ENCODE measurements at places on chromosomes 11 and 22. TPM values are rescaled to one million over a fixed set of nuclear protein-coding genes. Genes with fewer than 3 reads are reported as not detected.

Gene GTF2H1
- total RNA-seq: 98.9 TPM

Gene EIF3F
- total RNA-seq: 285 TPM

Gene FXYD2
- not detected for total RNA-seq

Gene KMT2A
- 35.7 TPM for total RNA-seq

Gene GRAMD1B
- 0.19 TPM for total RNA-seq

Gene IGLL1
- total RNA-seq: not detected

Gene OR2D2
- 0.73 TPM for total RNA-seq

Gene PTPRCAP
- total RNA-seq: not detected

GRCh38 chr22:38951734-38952133 is 5.7 kb upstream of the APOBEC3A start:
- DNase-seq: no peak

- no peak for DNase-seq
These were observed 2.5 kb upstream of the ADM start for GRCh38 chr11:10302359-10302743.

DNA sequence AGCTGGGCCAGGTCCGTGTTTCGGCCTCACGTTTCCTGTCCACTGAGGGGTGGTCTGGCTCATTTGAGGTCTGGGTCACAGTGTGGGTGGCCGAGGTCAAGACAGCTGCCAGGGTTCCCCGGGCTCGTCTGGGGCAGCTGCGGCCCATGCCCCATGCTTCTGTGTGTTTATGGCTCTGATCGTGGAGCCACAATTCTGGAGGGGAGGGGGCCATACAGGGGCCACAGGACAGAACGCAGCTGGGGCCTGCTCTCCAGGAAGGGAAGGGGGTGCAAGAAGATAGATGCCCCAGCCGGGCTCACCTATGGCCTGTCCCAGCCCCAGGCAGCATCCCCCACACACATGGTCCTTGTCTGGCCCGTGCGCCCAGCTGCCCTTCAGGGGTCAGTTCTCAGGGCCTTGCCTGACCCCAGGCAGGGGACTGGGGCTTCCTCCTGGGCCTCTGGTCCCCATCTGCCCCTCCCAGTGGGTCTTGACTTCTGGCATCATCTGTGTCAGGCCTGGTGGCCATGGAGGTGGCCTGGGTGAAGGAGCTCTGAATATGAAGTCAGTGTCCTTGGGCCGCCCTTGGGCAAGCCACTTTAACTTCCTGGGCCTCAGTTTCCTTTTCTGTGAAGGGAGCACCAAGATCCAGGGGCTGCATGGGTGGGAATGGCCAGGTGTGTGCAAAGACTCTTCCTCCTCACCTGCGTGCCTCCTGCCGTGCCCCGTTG is 8.4 kb downstream of the TSPAN32 start:
- no peak for DNase-seq

GRCh38 chr22:36425977-36426523 is 38.3 kb upstream of the MYH9 start:
- DNase-seq: no peak

- DNase-seq: no peak
These were observed 17.4 kb downstream of the TTLL12 start for GRCh38 chr22:43169310-43170130.

DNA sequence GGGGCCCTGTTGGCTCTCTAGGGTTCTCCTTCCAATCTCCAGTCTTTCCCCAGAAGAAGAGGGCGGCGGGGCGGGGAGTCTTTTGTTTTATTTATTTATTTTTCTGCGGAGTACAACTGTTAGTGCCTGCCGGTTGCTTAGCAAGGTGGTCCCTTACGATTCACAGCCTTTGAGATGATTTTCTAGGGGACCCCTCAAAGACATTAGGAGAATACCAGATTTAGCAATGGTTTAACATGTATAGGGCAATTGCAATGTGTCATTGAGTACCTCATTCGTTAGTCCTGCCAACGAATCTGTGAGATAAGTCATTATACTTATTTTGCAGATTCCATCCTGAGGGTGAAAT is 307 bp upstream of the MRPL16 start:
- DNase-seq: no peak

- DNase-seq: no peak
These were observed 86.6 kb downstream of the YAP1 start for GRCh38 chr11:102196816-102197215.

DNA sequence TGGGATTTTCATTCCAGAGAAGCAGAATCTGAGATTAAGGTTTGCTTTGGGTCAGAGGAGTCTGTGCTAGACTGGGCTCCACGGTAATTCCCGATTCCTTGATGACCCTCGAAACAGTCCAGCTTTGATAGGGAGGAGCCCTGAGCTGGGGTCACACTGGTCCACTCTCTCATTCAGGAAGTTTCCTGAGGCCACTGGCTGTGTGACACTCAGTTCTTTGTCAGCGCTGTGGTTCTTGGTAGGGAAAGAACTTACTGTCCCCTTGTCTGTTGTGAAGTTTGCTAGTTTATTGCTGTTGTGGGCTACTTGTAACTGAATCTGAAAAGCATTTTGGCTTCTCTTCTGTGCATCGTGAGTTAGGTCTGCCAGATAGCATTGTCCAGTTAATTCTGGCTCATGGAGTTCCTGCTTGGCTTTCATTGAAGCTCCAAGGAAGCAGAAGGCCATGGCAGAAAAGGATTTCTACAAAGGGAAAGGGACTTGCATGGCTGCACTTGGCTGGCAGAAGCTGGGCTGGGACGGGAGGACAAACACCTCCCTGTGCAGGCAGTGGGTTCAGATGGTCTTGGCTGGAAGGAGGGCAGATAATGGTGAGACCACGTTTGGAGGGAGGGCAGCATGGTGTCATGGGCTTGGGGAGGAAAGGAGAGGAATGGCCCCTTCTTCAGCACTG is 23.3 kb downstream of the BCR start:
- no peak for DNase-seq

- no peak for DNase-seq
These were observed 70.2 kb downstream of the DDX10 start for GRCh38 chr11:108734956-108735559.

DNA sequence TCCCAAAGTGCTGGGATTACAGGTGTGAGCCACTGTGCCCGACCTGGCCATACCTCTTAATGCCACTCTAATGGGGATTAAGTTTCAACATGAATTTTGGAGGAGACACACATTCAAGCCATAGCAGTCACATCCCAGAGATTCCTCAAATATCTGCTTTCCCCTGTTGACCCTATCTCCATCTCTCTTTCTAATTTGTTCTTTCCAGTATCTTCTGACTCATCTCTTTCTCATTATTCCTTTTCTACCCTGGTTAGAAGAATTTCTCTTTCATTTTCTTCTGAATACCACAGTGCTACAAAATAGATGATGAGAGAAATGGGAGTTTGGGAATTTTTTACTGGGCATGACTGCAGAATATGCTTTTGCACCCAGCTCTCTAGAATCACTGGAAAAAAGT is 5.1 kb downstream of the OR10V1 start:
- DNase-seq: peak; percentile 27

GRCh38 chr22:40363059-40363458 is 7.3 kb upstream of the SGSM3 start:
- DNase-seq: no peak

DNA sequence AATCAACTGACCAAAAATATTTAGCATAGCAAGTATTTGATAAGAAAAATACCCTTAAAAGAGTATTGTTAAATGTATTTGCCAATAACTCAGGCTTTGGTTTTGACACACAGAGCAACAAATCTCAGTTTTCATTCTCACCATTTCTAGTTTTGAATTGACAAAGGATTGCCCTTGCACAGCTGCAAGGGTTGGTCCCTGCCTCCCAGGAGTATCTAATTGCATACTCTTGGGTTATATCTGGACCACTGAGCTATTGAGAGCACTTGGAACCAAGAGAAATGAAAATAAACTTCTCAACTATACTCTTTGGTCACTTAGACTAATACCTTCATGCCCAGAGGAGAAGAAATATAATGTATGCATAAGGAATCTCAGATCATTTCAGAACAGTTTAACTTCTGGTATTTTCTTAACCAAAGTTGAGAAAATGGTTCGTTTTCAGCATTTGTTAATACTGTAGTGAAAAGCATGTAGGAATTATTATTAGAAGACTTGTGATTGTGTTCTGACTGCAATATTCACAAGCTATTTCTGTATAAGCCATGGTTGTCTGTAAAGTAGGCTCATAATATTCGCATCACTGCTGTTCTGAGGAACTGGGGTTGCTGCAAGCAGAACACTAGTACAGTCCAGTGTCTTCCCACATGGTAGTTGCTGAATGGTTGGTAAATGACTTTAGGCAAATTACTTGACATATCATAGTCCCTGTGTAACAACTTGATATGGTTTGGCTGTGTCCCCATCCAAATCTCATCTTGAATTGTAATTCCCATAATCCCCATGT is 7.9 kb downstream of the C2CD3 start:
- DNase-seq: no peak

- no peak for DNase-seq
These were observed 2.0 kb downstream of the KCNJ11 start for GRCh38 chr11:17386331-17387084.

DNA sequence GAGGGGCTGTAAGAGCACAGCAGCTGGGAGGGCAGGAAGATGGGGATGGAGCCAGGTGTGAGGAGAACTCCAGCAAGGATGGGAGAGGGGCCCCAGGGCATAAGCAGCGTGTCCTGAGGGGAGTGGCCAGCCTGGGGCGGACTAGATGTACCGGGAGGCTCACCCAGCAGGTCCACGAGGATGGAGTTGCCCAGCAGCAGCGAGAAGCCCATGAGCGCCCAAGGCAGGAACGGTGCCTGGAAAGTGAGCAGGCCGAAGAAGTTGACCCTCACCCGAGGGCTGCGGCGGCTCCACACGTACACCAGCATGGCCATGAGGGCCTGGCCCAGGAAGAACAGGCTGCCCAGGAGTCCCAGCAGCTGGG is 1.3 kb downstream of the DERL3 start:
- no peak for DNase-seq

DNA sequence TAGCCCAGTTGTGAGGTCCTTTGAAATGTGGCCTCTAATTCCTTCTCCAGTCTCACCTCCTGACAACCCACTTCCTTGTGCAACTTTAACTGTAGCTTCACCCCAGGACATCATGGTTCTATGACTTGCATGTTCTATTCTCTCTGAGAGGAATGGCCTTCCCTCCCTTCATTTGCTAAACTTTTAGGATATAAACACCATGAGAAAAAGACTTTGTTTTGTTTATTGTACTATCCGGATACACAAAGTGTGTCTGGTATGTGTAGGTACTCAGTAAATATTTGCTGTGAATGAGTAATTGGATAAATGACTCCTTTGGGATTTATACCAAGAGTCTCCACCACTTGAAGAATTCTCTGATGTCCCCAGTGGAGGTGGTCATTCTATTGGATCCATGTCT is 547.6 kb downstream of the INSC start:
- DNase-seq: no peak
